ENCODE measurements at places on chromosomes 1 and 21. TPM values are rescaled to one million over a fixed set of nuclear protein-coding genes. Genes with fewer than 3 reads are reported as not detected.

The RAB42 gene
- not detected for total RNA-seq

The HSD3B2 gene
- not detected for total RNA-seq

The C8A gene
- not detected for total RNA-seq

The EEIG2 gene
- total RNA-seq = 7.5 TPM

The GALE gene
- 64.3 TPM for total RNA-seq
